Activated CD8-positive, alpha-beta memory T cell treated with anti-CD3 and anti-CD28 coated beads for 1 hour (primary cell): ENCODE measurements at places on chromosomes 12 and 14.

DNA sequence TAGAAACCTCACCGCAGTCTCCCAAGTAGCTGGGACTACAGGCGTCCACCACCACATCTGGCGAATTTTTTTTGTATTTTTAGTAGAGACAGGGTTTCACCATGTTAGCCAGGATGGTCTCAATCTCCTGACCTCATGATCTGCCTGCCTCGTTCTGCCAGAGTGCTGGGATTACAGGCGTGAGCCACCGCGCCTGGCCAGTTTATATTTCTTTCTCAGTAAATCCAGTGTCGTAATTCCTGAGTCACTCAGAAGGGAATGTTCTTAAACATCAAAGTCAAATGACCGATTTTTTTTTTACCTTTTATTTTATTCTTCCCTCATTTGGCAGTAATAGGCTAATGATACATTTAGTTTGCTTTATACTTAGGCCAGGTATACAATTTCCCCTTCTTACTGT lies 80.5 kb downstream of the FBXO33 start:
- DNase-seq: no peak

DNA sequence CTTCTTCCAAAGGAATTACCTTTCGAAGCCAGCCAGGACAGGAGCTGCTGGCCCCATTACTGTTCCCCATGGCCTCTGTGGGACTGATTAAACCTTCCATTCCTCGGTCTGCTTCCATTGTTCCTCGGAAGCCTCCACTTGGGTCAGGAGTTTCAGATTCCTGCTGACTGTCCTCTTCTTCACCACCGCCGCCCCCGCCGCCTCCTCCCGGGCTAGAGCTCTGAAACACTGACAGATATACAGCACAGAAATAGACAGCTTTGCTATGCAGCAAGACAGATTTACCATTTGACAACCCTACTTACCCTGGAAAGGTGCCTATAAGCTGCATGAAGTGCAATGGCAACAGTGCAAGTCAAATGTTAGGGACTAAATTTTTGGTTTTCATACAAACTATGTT lies 21.8 kb downstream of the ZC2HC1C start:
- no peak for DNase-seq

DNA sequence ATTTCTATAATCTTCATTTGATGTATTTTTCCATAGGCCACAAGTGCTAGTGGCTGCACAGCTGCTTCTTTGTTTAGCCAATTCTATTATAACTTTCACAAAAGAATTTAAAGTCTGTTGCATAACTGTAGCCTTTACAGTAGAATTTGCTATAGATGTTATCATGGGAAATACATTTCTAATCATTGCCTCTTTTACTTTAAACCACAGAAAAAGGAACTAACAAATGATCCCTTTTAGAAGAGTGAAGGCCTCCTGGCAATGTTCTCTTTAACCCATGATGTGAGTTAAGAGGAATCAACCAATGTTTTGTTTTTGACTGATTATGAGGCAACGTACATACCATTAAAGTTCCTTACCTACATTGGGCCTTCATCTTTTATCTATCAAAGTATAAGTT lies 68.8 kb downstream of the RPL10L start:
- DNase-seq: no peak

DNA sequence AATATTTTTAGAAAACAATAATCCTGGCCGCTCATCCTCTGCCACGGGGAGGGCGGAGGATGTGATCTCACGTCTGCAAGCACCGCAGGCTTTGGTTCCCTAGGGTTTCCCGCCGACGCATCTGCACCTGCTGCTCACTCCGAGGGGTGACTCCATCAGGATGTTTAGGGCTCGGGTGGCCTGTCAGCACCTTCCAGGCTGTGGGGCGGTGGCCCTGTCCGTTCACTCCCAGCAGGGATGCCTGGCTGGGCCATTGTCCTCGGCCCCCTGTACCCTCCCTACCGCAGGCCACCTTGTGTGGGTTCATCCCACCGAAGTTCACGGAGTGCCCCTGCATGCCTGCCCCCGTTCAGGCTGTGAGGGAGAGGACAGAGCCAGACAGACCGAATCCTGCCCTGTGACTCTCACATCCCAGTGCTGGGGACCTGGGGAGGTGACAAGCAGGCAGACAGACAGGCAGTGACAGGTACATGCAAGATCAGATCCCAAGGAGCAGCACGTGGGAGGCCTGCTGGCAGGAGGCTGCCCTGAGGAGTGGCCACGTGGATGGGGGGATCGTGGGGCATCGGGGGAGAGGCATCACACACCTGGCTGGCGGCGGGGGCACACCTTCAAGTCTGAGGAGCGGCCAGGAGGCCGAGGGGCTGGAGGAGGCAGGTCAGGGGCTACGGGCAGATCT lies 112.6 kb downstream of the ADGRD1 start:
- DNase-seq: no peak

- no peak for DNase-seq
These were observed 6.3 kb downstream of the FLRT2 start for GRCh38 chr14:85535991-85536832.

GRCh38 chr14:92460916-92461579 lies 52.5 kb upstream of the RIN3 start:
- no peak for DNase-seq

- no peak for DNase-seq
These were observed 152.2 kb upstream of the PARP11 start for GRCh38 chr12:4025181-4026019.

DNA sequence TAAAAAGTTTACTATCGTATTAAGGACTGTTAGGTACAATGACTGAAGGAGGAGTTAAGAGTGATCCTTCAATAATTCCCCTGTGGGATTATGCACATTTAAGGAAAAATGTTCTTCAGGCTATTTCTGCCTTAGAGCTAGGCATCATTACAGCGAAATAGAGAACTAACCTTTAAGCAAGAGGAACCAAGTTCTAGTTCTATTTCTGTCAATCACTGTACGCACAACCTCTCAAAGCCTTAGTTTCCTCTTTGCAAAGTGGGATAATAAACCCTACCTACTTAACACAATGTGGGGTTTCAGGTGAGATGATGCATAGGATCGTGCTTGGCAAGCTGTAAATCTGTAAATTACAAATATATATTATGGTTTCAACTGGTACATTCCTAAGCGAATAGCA lies 15.4 kb downstream of the NTF3 start:
- no peak for DNase-seq

- no peak for DNase-seq
These were observed 74.8 kb downstream of the PAPOLA start for GRCh38 chr14:96576937-96577336.

GRCh38 chr14:100615736-100616695 lies 28.8 kb upstream of the BEGAIN start:
- no peak for DNase-seq

DNA sequence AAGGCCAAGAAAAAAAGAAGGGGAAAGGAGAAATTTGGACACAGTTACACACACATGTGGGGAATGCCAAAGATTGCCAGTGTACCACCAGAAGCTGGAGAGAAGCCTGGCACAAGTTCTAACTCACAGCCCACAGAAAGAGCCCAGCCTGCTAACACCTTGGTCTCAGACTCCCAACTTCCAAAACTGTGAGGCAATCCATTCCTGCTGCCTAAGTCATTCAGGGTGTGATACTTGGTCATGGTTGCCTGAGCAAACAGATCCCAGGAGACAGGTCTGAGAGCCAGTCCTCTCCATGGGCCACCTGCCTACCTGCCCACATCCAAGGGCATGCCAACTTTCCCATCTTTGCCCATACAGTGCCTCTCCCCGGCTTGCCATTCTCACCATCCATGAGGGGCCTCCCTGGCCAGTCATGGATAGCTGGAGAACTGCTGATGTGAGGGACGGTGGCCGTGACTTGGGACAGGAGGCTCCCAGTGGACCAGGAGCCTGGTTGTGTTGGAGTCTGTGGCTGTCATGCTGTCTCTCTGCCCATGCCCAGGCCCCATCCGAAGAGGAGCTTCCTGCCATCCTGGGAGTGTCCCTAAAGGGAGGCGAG lies 198.0 kb upstream of the RTL1 start:
- no peak for DNase-seq

DNA sequence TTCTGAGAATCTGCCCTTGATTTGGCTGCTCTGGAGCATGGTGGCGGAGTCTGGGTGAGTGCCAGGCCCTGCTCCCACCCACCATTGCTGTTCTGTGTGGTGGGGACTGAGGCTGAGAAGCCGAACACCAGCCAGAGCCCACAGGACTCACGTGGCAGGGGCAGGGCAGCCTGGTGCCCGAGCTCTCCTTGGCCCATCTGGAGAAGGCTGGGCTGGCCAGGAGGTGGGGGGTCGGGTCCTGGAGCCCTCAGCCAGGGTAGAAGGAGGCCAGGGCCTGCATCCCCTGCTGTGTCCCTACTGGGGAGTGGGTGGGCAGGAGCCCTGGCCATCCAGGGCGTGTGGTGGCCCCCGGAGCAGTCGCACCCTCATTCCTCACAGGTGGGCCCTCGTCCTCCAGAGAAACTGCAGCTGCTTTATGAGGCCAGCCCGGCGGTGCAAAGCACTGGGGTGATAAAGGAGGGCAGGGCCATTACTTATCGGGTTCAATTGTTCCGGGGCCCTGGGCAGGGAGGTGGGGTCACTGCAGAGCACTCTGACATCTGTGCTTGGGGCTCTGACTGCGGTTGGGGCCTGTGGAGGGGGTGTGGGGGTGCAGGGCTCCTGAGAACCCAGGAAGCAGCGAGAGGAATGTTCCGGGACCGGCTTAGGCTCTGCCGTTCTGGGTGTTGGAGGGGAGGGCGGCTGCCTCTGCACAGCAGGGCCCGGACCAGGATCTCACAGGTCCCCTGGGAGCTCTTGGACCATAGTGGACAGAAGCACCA lies 217.5 kb upstream of the C14orf180 start:
- no peak for DNase-seq

- no peak for DNase-seq
These were observed 76.9 kb downstream of the BMP4 start for GRCh38 chr14:53879747-53880146.

DNA sequence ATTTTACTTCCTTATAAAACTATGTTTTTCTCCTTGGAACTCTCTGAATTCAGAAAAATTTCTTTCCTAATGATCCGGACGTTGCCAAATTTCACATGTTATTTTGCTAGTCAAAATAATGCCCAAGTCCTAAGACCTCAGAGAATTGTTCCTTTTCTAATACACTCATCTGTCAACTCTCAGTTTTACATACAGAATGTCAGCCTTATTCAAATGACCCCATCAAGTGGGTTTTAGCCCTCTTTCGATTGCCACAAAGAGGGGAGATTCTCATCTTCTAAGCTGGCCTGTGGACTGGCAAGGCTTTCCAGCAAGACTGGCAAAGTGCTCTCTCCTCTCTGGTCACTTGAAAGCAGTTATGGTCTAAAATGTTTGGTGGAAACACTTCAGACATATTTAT lies 99.3 kb upstream of the GPHB5 start:
- no peak for DNase-seq

- DNase-seq: no peak
These were observed 33.2 kb downstream of the SAMD4A start for GRCh38 chr14:54599966-54600716.

- no peak for DNase-seq
These were observed 8.2 kb upstream of the CLEC2A start for GRCh38 chr12:9940375-9940774.

- DNase-seq: no peak
These were observed 10.7 kb downstream of the CCND2 start for GRCh38 chr12:4284306-4284705.

GRCh38 chr12:12319451-12320183 lies 30.4 kb downstream of the MANSC1 start:
- DNase-seq: no peak

DNA sequence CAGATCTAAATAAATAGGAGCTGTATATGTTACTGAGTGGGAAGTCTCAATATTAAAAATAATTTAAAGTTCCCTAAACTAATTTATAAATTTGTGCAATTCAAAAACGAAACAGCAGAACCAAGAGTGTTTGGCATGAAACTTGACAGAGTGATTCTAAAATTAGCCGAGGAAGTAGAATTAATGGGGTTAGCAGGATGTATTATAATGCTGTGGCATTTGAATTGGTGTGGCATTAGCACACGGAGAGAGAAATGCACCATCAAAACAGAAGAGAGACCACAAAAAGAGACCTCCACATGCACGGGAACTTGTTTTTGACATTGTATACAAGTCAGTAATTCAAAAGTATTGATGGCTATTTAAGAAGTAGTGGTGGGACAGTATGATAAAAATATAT lies 366.0 kb upstream of the RGS6 start:
- no peak for DNase-seq

- no peak for DNase-seq
These were observed 38.5 kb downstream of the CCDC60 start for GRCh38 chr12:119373001-119373400.

DNA sequence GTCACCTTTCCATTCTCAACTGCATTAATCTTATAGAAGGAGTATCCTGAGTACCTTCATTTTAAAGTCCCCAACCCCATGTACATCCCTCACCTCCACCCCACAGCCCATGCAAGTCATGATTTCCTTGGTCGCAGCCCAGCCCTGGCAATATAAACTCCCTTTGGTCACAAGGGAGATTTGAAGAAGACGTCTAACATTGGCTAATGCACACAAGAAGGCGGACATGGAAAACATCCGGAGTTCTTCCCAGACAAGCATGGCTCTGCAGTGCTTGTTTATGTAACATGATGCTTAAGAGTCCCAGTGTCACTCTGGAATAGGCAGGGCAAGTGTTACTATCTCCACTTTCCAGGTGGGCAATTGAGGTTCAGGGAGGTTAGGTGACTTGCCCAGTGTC lies 277.6 kb downstream of the DPF3 start:
- no peak for DNase-seq

GRCh38 chr12:107448198-107448597 lies 237.4 kb upstream of the PWP1 start:
- DNase-seq: no peak

DNA sequence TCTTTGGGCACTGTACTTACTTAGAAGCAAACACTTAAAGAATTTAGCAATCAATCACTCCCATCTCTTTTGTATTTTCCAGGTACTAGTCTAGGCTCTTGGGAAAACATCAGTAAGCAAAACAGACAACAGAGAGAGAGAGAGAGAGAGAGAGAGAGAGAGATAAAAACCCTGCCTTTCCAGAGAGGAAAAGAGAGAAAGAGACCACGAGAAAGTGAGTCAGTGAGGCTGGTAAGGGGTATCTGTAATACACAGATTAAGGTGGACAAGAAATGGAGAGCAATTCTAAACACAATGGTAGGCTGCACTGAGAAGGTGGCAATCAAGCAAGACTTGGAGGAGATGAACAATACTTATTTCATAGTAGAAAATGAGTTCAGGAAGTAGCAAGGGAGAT lies 119.9 kb upstream of the OVCH1 start:
- no peak for DNase-seq

GRCh38 chr14:104423701-104424405 lies 155.7 kb upstream of the C14orf180 start:
- DNase-seq: no peak

GRCh38 chr12:2979806-2980205 lies 20.6 kb downstream of the TEAD4 start:
- DNase-seq: no peak

DNA sequence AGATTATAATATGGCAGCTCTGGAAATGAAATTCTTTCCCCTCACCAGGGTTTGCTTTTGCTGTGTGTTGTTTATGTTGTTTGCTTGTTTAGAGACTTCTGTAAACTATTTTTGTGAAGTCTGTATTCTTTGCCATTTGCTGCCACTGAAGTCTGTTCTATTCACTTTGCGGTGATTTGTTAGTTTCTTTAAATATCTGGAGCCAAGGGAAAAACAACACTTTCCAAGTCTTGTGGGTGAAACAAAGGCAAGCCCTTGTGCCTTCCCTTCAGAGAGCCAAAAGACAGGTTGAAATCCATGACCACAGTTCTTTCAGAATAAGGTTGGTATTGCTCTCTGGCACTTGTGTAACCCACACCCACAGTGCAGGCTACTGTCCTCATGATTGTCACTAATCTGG lies 59.5 kb upstream of the RNU6-7 start:
- DNase-seq: no peak
